ENCODE measurements at places on chromosomes 7 and 10. TPM values are rescaled to one million over a fixed set of nuclear protein-coding genes. Genes with fewer than 3 reads are reported as not detected.

PLEKHS1 gene
- 0.21 TPM for total RNA-seq

NET1 gene
- 24.6 TPM for total RNA-seq

WAC gene
- 224 TPM for total RNA-seq

MSMB gene
- total RNA-seq = not detected

PDGFA gene
- 6.1 TPM for total RNA-seq

RBM20 gene
- 1.0 TPM for total RNA-seq

TUBAL3 gene
- not detected for total RNA-seq

ITGA8 gene
- not detected for total RNA-seq

ODAD2 gene
- total RNA-seq = 0.10 TPM

RAMP3 gene
- total RNA-seq = 0.31 TPM

SLC16A9 gene
- not detected for total RNA-seq

CRHR2 gene
- not detected for total RNA-seq

GNGT1 gene
- not detected for total RNA-seq

PNLIPRP2 gene
- not detected for total RNA-seq

RBP4 gene
- not detected for total RNA-seq

INHBA gene
- total RNA-seq = 5.5 TPM

CHAT gene
- not detected for total RNA-seq

CHRM2 gene
- under 0.01 TPM for total RNA-seq

Measured in mononuclear cell (primary cell).